ENCODE measurements at places on chromosomes 11 and 22. TPM values are rescaled to one million over a fixed set of nuclear protein-coding genes. Genes with fewer than 3 reads are reported as not detected.
A peak's percentile ranks its signal among the peaks of the same experiment; 100 is the strongest.

MOV10L1 gene
- 1.0 TPM for total RNA-seq

DNA sequence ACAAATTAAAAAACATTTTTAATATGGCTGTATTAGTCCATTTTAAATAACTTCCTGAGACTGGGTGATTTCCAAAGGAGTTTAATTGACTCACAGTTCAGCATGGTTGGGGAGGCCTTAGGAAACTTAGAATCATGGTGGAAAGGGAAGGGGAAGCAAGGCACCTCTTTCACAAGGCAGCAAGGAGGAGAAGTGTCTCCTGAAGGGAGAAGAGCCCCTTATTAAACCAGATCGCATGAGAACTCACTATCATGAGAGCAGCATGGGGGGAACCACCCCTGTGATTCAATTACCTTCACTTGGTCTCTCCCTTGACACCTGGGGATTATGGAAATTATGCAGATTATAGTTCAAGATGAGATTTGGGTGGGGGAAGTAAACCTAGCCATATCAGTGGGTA lies 488.6 kb downstream of the ETS1 start:
- no peak for DNase-seq

- DNase-seq: peak; percentile 79
These were observed at the start of gene LRP4 for GRCh38 chr11:46918083-46918787. LRP4 (minus strand) TSS chr11:46918550; CDS start chr11:46918379, 171 bp downstream.

DNA sequence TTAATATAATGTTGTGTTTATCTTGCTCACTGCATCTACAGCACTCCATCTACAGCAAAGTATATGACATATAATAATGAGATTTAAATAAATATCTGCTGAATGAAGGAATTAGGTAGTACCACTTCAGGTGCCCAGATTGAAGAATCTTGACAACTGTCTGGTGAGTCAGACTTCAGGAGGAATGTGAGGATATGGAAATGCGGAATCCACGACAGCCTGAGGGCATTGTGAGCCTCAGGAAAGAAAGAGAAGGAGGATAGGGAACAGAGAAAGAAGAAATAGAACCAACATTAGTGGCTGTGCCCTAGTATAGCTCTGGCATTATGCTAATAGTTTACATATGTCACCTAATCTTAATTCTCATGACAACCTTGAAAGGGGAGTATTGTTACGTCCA lies 304.4 kb downstream of the AASDHPPT start:
- DNase-seq: no peak

GRCh38 chr11:5689551-5689983 lies at the start of gene TRIM22:
TRIM22 (plus strand) TSS chr11:5689790; CDS start chr11:5696233, 6,443 bp downstream.
- DNase-seq: peak; percentile 56

IL17REL gene
- not detected for total RNA-seq

EIF3D gene
- total RNA-seq: 248 TPM
